ENCODE measurements at places on chromosomes 1 and 21. TPM values are rescaled to one million over a fixed set of nuclear protein-coding genes. Genes with fewer than 3 reads are reported as not detected.

GRCh38 chr1:191595170-191595569 lies 563.1 kb upstream of the RGS18 start:
- no peaks in the 10 kb centered on the region for H3K36me3 ChIP-seq
- no peaks in the 10 kb centered on the region for H3K27me3 ChIP-seq
- no peak for DNase-seq

DNA sequence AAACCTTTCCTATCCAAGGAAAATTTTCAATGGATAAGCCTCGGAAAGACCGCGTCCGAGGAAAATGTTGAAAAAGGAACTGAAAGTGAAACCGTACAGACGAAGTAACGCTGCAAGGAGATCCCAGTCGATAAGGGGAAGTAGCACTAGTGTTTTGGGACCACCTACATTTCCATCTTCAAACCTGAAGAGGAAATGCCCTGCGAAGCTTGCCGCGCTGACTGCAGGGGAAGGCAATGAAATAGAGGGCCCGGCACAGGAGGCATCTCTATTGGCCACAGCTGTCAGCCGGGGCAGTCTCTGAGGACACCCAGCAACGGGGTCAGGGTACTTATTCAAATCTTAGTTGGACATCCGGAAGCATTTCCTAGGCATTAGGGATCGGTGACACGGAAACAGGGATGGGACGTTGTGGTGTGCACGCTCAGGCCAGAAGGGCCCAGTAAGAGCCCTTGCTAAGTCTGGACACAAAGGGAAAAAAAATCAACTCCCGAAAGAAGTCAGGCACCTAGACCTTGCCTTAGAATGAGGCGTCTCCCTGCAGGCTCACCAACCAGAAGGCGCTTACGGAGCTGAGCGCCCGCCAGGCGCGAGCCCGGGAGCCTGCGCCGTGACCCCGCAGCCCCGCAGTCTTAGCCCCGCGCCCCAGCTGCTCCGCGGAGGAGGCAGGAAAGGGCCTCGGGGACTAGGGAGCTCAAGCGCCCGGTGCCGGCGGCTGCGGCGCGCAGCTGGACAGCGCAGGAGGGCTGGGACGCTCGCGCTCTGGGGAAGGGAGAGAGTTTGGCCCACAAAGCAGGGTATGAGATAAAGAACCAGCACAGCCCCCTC lies 655 bp downstream of the USF1 start:
- peaks cover 31% of the 10 kb centered on the region for H3K4me1 ChIP-seq
- H3K4me3 ChIP-seq: peak overlapping the region; percentile 94
- peak; percentile 94 for DNase-seq
- peaks cover 60% of the 10 kb centered on the region for H3K36me3 ChIP-seq
- peak overlapping the region; percentile 99 for H3K27ac ChIP-seq

GRCh38 chr1:175479521-175480342 lies 263.7 kb downstream of the TNR start:
- no peak overlapping the region for H3K4me3 ChIP-seq
- no peaks in the 10 kb centered on the region for H3K36me3 ChIP-seq
- no peak overlapping the region for H3K27ac ChIP-seq
- no peak for DNase-seq

DNA sequence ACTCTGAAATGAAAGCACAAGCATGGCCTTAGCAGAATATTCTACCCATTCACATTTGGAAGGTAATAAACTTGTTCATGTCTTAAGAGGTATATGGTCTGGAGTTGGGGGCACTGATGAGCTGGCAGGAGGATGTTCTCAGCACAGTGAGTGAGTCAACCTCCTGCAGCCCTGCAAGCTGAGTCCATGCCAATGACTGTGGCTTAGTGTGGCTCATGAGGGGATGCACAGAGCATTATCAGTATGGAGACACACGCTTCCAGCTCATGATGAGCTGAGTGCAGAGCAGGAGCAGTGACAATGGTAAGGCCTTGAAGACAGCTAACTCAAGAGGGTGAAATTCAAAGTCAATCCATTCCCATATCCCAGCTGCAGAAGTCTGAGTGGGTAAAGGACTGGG lies 102.3 kb downstream of the TNFSF18 start:
- H3K27ac ChIP-seq: no peak overlapping the region
- H3K36me3 ChIP-seq: no peaks in the 10 kb centered on the region
- no peaks in the 10 kb centered on the region for H3K4me1 ChIP-seq
- no peak overlapping the region for H3K4me3 ChIP-seq
- H3K27me3 ChIP-seq: no peaks in the 10 kb centered on the region

GRCh38 chr1:62022382-62022983 lies 172.2 kb upstream of the L1TD1 start:
- no peak overlapping the region for H3K27ac ChIP-seq
- H3K4me3 ChIP-seq: no peak overlapping the region
- no peaks in the 10 kb centered on the region for H3K36me3 ChIP-seq
- no peaks in the 10 kb centered on the region for H3K4me1 ChIP-seq

DNA sequence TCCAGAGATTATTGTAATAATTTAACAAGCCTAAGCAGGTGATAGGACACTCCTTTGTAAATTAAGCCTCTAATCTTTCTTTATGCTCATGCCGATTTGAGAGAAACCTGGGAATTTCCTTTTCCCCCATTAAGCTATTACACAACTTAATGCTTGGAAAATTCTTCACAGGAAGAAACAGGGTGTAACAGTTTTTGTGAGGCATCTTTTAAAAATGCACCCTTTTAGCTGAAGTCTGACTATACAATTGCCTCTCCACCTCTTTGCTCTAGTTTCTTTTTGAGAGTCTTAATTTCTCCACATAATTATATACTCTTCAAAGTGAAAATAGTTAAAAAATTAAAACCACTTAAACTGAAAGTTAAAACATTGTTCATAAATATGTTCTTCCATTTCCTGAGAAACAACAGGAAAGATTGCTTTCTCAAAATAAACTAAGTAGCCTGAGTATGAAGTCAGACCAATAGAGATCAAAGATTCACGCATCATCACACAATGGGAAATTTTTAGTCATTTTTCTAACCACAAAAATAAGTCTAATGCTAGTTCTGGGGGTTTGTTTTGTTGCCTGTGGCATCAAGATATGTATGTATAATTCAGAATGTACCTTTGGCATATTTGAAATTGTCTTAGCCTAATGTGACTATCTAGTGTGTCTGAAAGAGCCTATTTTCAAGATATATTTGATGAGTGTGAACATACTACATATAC lies 34.7 kb downstream of the LRRC8D start:
- peaks cover 44% of the 10 kb centered on the region for H3K36me3 ChIP-seq
- no peaks in the 10 kb centered on the region for H3K27me3 ChIP-seq
- H3K4me1 ChIP-seq: peaks cover 12% of the 10 kb centered on the region

GRCh38 chr21:41768437-41769042 lies 1.7 kb upstream of the RIPK4 start:
- DNase-seq: no peak
- no peak overlapping the region for H3K4me3 ChIP-seq
- peaks cover 97% of the 10 kb centered on the region for H3K27me3 ChIP-seq
- H3K4me1 ChIP-seq: peaks cover 24% of the 10 kb centered on the region
- no peaks in the 10 kb centered on the region for H3K36me3 ChIP-seq

GRCh38 chr1:153260585-153261280 lies 1.2 kb downstream of the LORICRIN start:
- H3K36me3 ChIP-seq: no peaks in the 10 kb centered on the region
- H3K4me3 ChIP-seq: peak overlapping the region; percentile 51
- H3K4me1 ChIP-seq: peaks cover 26% of the 10 kb centered on the region
- no peak for DNase-seq

- H3K4me1 ChIP-seq: peaks cover 7% of the 10 kb centered on the region
- no peak overlapping the region for H3K4me3 ChIP-seq
- no peak overlapping the region for H3K27ac ChIP-seq
- DNase-seq: no peak
These were observed 323.0 kb downstream of the PLPP3 start for GRCh38 chr1:56256153-56257000.

- no peak overlapping the region for H3K4me3 ChIP-seq
- no peak overlapping the region for H3K27ac ChIP-seq
- no peaks in the 10 kb centered on the region for H3K4me1 ChIP-seq
- no peak for DNase-seq
- H3K27me3 ChIP-seq: no peaks in the 10 kb centered on the region
These were observed 40.6 kb upstream of the LYST start for GRCh38 chr1:235907187-235907896.

DNA sequence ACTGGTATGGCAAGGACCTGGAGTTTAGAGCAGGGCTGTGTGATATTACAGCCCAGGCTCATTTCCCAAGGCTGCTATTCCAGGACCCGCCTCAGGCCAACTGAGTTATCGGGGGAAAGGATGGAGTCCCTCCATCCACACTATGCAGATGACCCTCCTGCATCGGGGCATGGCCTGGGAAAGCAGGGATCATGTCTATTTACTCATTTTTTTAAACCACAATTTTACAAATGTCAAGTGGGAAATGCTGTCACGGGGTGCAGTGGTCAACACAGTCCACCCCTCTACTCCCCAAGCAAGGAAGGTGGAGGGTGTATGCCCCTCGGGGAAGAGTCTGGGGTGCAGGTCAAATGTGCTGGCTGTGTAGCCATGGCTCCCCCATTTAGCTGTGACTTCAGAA lies 6.1 kb upstream of the CLEC20A start:
- H3K36me3 ChIP-seq: no peaks in the 10 kb centered on the region
- H3K27me3 ChIP-seq: no peaks in the 10 kb centered on the region
- no peaks in the 10 kb centered on the region for H3K4me1 ChIP-seq
- DNase-seq: no peak
- H3K27ac ChIP-seq: no peak overlapping the region

The FTCD gene
- 0.81 TPM for total RNA-seq

The TRPM2 gene
- 10.4 TPM for total RNA-seq

The ZC3H12A gene
- 33.1 TPM for total RNA-seq
